ENCODE measurements at places on chromosomes 2 and 18.
A peak's percentile ranks its signal among the peaks of the same experiment; 100 is the strongest.

GRCh38 chr18:9067823-9068222, 34.7 kb upstream of the NDUFV2 start:
- no peak for DNase-seq

DNA sequence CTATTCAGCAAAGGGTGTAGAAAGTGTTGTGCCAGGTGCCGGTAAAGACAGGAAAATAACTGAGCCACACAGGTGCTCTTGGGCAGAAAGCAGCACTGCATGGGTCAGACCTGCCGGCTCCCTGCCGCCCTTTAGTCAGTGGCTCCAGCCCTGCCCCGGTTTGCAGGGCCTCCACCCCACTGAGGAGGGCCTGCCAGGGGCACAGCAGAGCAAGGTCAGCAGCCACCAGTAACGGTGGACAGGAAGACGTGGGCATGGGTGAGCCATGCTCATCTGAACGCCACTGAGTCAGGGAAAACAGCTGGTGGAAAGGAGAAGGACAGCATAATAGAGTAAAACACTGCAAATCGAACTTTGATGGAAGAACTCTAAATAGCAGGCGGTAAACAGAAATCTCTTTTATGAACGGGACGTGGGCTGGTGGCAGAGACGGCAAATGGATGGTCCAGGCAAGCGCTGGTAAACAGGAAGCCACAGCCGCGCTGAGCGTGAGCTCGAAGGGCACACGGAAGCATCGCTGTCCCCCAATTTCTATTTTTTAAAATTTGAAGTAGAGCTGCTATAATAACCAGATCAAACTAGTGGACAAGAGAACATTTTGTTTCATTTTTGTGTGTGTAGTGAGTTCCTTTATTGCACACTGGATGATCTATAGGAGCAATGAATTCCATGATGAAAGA, 141.8 kb upstream of the ALKAL2 start:
- no peak for DNase-seq

DNA sequence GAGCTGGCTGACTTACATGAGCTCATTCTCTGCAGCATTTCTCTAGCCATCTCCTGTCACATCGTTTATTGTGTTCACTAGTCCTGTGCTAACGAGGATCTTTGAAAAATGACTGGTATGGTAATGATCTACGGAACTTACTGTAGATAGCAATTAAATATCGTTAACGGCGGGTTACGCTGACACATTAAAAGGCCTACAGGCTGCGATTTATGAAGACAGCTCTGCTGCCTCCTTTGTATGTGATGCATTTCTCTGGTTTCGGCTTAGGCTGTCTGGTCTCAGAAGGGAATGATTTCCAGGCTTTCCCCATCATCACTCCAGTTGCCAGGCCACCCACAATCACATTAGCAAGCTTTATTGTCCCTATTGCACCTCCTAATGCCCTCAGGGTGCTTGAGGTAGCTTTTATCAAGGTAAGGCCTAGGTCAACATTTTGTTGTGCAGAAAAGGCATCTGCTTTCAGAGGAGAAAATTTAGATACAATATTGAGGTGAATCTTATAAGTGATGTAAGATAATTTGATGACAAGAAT, 284.4 kb downstream of the SOX11 start:
- no peak for DNase-seq

GRCh38 chr2:42504364-42505230, 10.8 kb upstream of the KCNG3 start:
- DNase-seq = no peak

GRCh38 chr2:77016443-77017354, 505.5 kb downstream of the LRRTM4 start:
- no peak for DNase-seq

DNA sequence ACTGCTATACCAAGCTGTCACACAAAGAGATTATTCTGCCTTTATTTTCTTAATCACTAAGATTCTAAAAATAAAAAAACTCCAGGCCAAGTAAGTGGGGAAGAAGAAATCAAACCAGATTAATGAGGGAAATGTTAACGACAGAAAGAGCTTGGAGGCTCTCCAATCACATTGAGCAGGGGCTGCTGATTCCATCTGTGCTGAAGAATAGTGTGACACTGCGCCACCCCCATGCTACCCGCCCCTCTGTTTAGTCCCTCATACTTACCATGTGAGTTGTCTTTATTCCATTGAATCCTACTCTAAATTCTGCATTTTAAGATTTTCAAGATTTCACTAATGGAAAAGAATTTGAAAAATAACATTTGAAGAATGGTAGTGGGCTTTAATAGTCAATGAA, 998.0 kb upstream of the CDH2 start:
- DNase-seq = no peak

- DNase-seq = no peak
Measured at GRCh38 chr18:46333431-46334135, 229.4 kb downstream of the HAUS1 start.

- DNase-seq = no peak
Measured at GRCh38 chr2:133653056-133653455, 84.8 kb upstream of the NCKAP5 start.

DNA sequence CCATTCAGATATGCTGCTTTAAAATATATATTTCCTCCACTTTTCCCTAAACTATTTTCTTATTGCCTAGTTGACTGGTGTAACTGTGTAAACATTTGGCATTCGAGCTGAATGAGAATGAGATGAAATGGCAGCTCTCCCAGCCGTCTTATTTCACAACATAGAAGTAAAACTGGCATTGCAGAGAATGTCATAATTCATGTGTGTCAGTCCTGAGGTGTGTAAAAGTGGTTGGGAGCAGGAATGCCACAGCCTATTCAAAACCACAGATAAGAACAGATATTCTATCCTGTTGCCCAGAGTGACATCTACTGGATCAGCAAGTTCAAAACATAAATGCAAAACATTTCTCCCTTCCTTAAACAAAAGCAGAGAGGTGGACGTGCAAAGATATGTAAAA, 565.5 kb upstream of the CHAC2 start:
- peak; percentile 79 for DNase-seq

DNA sequence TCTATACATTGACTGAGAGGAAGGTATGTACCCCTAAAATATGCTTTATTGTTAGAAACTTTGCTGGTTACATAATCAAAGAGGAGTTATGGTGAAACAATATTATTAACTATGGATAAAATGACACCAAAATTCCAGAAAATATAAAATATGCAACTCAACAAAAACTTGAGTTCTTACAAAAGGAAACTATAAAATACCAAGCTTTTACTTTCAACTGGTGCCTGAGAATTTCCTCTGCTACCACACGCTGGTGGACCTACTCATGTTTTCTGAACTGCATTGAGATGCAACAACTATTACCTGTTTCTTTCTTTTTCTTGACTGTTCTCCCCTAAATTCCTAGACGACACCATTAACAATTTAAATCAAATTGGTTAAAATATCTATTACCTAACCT, 8.2 kb upstream of the NFE2L2 start:
- DNase-seq = no peak
